ENCODE measurements at places on chromosomes 1 and 21.

GRCh38 chr1:30755746-30756145 lies 1.8 kb downstream of the LAPTM5 start:
- DNase-seq: no peak

GRCh38 chr1:41152622-41153044 lies 89.5 kb downstream of the SCMH1 start:
- DNase-seq: no peak

DNA sequence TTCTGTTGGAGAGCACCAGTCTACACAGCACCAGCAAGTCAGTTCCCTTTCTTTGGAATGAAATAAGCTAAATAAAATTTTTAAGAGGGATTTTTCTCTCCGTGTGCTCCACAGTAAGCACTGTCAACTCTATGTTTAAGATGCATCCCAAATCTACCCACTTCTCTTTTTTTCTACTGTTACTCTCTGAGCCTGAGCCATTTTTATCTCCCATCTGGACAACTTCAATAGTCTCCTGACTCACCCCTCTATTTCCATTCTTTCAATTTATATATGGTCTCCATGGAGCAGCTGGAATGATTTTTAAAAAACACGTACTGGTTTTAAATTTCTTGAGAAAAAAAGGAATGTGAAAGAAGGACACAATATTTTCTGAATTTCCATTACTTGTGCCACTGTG lies 24.7 kb upstream of the CCT8 start:
- DNase-seq: no peak

DNA sequence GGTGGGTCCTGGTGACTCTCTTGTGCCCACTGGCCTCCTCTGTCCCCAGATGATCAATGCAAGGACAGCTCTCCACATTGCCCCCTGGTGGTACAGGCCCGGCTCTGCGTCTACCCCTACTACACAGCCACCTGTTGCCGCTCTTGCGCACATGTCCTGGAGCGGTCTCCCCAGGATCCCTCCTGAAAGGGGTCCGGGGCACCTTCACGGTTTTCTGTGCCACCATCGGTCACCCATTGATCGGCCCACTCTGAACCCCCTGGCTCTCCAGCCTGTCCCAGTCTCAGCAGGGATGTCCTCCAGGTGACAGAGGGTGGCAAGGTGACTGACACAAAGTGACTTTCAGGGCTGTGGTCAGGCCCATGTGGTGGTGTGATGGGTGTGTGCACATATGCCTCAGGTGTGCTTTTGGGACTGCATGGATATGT lies 10.8 kb downstream of the ADAMTSL4 start:
- peak; percentile 58 for DNase-seq

DNA sequence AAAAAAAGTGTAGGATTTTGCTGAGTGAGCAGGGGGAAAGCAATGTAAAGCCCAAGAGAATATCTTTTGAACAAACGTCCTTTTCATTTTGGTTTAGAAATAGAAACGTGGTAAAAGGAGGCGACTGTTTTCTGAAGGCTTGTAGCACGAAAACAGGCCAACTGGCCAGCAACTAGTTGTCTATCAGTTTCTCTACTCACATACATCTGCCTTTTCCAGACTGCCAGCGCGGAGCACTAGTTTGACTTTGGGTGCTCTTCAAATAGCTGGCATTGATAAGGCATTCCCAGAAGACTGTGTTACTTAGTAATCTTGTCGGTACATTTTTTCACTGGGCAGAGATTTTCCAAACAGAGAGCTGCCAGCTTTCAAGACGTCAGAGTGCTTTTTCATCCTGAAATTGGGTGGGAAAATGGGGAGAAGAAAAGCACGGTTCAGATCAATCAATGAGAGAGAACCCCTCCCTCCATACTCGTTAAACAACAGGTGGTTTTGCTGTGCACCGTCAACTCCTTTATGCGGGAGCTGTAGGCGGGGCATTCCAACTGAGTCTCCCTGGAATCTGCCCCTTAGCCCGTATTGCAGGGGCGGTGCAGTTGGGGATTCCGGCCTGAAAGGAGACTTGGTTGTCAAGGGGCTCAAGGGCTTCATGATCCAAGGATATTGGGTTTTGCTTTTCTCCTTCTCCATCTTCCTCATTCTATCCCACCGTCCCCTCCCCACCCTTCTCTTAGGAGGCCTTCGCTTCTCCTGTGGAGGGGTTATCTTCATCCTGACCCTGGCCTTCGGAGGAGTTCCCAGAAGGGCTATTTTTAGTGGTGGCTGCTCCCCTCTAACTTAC lies 884 bp upstream of the LRRC8C start:
- DNase-seq: no peak

DNA sequence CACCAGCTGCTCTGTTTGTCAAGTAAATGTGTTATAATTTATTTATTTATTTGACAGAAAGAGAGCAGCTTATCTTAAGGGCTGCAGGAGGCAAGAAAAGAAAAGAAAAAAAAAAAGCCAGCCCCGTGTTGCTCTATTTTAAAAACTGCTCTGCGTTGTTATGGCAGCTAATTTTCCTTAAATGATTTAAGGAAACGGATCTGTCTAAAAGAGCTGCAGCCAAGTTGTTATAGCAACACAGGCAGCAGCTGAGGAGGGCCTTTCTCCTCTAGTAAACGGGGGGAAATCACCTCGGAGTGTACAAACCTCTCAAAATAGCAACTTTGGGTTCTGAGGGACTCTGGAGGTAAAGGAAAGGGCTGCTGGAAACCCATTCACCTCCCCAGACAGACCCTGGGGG lies 149.2 kb downstream of the BEND5 start:
- no peak for DNase-seq

- no peak for DNase-seq
Observed at GRCh38 chr1:158002022-158002630, 8.7 kb downstream of the KIRREL1 start.

DNA sequence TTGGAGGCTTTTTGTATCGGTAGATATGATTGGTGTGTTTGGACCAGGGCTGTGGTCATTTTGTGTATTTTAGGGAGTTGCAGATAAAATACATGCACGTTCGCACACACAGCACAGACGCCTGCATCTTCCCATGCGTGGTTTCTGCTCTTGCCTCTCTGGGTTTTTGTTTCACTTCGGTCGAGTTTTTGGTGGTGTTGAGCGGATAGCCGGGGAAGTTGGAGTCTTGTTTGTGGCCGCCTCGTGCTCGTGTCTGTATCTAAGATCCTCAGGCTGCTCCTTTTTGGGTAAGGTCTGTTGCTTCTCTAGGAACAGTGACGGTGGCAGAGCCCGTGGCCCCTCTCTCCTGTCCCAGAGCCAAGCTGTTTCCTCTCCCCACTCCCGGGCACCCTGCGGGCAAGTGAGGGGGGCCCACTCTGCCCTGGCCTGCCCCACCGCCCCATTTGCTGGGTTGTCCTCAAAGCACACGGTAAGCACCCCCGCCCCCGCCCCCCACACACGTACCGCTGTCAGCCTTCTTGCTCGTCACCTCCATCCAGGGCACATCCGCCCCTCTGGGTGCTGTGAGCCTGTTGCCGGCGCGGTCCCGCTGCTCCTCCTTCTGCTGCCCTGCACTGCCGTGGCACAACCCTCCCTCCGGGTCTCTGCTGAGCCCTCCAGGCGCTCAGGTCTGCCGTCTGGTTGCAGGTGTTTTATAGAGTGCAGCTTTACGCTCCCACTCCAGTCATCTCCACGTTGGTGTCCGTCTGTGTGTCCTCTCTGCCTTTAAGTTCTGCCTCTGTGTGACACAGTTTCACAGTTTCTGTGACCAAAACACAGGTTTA lies 51.9 kb downstream of the AGPAT3 start:
- peak; percentile 30 for DNase-seq

DNA sequence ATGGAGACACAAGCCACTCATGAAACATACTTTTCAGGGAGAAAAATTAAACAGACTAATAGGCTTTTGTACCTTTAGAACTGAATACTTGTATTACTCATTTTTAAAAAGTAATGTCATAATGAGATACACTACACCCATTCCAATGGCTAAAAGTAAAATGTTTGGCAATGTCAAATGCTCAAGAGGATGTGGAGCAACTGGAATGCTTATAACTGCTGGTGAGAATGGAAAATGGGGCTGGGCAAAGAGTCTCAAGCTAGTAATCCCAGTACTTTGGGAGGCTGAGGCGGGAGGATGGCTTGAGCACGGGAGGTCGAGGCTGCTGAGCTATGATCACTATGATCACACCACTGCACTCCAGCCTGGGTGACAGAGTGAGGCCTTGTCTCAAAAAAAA lies 86.3 kb downstream of the NKAIN1 start:
- no peak for DNase-seq

DNA sequence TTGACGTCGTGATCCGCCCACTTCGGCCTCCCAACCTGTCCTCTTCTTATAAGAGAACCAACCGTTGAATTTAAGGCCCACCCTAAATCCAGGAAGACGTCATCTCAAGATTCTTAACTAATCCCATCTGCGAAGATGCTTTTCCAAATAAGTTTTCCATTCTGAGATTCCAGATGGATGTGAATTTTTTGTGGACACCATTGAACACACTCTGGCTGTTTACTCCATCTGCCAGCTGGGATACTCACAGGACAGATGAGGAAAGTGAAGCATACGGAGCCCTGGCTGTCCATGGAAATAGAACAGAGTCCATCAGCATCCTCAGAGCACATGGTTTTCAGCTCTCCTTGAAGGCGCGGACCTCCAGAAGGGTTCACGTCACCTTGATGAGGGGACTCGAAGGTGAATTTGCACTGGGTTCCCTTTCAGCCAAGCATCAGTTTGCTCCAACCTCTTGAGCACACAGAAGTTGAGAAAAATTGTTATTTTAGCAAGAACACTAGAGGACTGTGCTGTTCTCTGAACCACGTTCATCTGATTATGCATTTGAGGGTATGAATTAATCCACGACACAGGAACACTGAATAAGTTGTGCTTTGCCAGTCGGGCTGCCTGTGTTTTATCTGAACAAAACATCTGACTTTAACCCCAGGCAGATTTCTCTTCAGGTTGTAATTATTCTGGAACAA lies 68.6 kb downstream of the KAZN start:
- DNase-seq: no peak

- DNase-seq: no peak
Observed at GRCh38 chr21:46097336-46098293, at the start of gene COL6A2. COL6A2 (plus strand) TSS chr21:46098112.

- DNase-seq: no peak
Observed at GRCh38 chr1:912740-913301, 10.9 kb upstream of the SAMD11 start.

DNA sequence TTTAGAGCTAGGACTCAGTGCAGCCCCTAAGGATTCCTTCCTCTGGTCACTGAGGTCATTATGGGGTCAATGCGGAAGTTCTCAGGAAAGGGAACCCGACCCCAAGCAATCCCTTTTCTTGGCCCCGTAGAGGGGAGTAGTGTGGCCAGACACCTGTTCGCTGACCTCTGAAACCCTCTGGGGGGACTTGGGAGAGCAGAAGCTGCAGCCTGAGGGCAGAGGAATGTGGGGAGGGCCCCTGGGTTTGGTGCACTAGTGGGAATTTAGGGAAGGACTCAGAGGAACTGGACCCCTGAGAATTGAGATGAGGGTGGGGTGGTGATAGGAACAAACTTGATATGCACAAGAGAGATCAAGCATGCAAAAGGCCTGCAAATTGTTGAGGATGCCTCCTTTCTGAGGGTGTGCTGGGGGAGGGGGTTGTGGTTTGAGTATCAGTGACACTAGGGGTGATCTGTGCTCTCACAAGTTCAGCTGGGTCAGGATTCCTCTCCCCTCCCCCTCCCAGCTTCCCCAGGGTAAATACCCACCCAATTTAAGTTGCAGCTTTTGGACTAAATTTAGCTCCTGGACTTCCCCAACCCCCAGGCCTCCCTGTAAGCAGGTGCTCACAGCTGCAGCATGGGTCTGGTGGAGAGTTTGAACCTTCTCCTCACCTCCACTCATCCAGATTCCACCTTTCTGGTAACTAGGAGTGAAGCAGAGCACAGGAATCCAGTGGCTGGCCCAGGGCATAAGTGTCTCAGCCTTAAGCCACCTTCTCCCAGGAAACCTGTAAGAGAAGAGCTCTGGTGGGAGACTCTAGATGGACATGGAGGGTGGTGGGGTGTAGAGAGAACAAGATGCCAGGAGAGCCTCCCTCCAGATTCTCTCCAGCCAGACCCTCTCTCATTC lies 13.5 kb downstream of the ADAMTSL4 start:
- DNase-seq: peak; percentile 66

- no peak for DNase-seq
Observed at GRCh38 chr1:162702628-162703027, 70.4 kb downstream of the DDR2 start.

DNA sequence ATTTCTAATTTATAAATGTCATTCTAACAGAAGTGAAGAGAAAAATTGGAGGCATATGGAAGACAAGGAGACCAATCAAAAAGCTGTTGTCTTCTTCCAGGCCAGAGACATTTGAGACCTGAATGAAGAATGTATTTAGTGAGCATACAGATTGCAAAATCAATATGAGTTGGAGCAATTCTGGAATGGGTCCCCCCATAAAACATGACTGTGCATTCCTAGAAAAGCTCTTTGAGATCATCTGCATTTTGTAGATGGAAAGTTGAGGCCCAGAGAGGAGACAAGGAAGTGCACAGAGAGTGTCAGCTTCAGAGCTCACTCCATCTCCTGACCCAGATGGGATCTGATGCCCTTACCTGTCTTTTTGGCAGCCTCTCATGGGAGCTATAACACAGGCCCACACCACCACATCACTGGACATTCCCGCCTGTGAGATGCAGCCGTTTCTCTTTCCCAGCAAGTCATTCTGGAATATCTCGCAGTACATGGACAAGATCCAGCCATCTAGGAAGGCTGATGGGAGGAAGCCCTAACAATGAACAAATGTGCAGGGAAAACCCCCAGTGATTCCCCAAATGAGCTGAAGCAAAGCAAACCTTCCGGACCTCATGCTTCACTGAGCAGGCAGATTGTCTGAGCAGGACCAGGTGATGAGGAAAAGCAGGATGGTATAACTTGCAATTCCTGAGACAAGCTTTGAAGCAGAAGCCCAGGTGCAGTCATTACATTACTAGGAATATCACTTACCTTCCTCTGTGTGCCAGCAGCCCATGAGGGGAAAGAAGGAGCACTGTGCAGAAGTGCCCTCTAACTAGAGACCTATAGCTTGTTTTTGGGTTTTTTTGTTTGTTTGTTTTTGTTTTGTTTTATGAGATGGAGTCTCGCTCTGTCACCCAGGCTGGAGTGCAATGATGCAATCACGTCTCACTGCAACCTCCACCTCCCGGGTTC lies 445.6 kb downstream of the PLPP3 start:
- DNase-seq: no peak

DNA sequence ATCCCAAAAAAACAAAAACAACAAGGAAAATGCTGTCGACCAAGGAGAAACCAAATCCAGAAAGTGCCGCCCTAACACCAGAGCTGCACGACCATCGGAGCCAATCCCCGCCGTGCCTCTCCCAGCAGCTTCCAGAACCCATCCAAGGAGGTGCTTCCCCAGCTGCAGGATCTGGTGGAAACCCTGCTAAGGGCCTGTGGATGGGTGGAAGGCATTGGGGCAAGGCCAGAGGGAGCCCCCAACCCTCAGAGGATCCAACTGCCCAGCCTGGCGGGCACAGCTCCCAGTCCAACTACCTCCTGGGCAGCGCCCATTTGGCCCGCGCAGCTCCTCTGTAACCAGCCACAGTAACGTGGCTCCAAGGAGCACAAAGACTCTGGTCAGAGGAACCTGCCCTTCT lies 81.6 kb downstream of the NPHP4 start:
- no peak for DNase-seq

DNA sequence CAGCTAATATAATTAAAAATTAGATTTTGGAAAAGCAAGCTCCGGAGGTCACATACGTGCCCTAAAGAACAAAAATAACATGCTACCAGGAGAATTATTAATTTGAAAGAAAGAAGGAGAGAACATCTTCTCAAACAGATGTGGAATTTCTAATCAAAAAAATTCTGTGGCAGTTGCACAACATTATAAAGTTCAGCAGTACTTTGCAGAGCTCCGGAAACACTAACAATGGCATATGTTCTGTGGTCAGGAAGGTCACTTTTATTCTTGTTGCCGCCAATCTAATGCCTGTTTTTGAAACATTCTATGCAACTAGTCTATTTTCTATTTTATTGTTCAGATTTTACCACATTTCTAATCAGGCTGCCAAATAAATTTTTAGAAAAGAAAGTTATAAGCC lies 186.8 kb downstream of the SMYD3 start:
- DNase-seq: no peak
